ENCODE measurements at places on chromosomes 2 and 18.

GRCh38 chr18:39796393-39796792 is 2158.6 kb upstream of the PIK3C3 start:
- H3K27me3 ChIP-seq = no peaks in the 10 kb centered on the region
- H3K36me3 ChIP-seq = no peaks in the 10 kb centered on the region
- H3K27ac ChIP-seq = no peak overlapping the region
- no peak for DNase-seq
- H3K4me3 ChIP-seq = no peak overlapping the region
- no peaks in the 10 kb centered on the region for H3K4me1 ChIP-seq

- H3K36me3 ChIP-seq = peaks cover 3% of the 10 kb centered on the region
- H3K4me1 ChIP-seq = no peaks in the 10 kb centered on the region
- H3K27me3 ChIP-seq = no peaks in the 10 kb centered on the region
- no peak for DNase-seq
- no peak overlapping the region for H3K27ac ChIP-seq
Measured at GRCh38 chr2:137987011-137987410, 22.7 kb downstream of the HNMT start.

GRCh38 chr2:24853996-24854395 is 60.8 kb downstream of the CENPO start:
- H3K36me3 ChIP-seq = no peaks in the 10 kb centered on the region
- no peaks in the 10 kb centered on the region for H3K27me3 ChIP-seq
- no peak overlapping the region for H3K27ac ChIP-seq
- no peak for DNase-seq

GRCh38 chr2:157302492-157303099 is 23.0 kb downstream of the ERMN start:
- no peaks in the 10 kb centered on the region for H3K36me3 ChIP-seq
- DNase-seq = no peak
- no peak overlapping the region for H3K4me3 ChIP-seq
- no peak overlapping the region for H3K27ac ChIP-seq
- H3K27me3 ChIP-seq = no peaks in the 10 kb centered on the region

DNA sequence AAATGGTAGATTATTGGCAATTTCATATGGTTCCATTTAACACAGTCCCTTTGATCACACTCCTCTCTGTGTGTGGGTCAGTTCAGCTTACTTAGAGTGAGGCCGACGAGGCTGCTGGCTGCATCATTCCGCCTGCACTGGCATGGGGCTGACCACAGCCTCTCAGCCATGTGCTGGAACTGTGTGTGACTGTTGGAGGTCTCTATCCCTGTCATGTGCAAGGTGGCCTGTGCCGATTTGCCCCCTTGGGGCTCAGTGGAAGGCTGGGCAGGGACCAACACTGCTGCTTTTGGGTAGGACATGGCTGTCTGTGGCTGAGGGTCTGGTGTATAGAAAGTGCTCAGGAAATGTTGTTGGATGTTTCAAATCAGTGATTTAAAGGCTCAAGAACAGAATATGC is 454.0 kb upstream of the HS6ST1 start:
- no peaks in the 10 kb centered on the region for H3K36me3 ChIP-seq
- no peak overlapping the region for H3K27ac ChIP-seq
- H3K27me3 ChIP-seq = no peaks in the 10 kb centered on the region
- no peak overlapping the region for H3K4me3 ChIP-seq
- H3K4me1 ChIP-seq = no peaks in the 10 kb centered on the region

- no peaks in the 10 kb centered on the region for H3K27me3 ChIP-seq
- H3K36me3 ChIP-seq = no peaks in the 10 kb centered on the region
- H3K4me1 ChIP-seq = no peaks in the 10 kb centered on the region
- no peak overlapping the region for H3K27ac ChIP-seq
Measured at GRCh38 chr2:118654945-118655344, 192.5 kb downstream of the EN1 start.
